ENCODE measurements at places on chromosomes 4 and X. TPM values are rescaled to one million over a fixed set of nuclear protein-coding genes. Genes with fewer than 3 reads are reported as not detected.

Gene LPAR4
- 14.9 TPM for total RNA-seq

Gene YY2
- 1.6 TPM for total RNA-seq

Gene SHISA3
- total RNA-seq: 6.6 TPM

Gene TSPYL2
- total RNA-seq: 13.4 TPM

Gene RXFP1
- total RNA-seq: 0.63 TPM

Gene CPE
- total RNA-seq: 18.5 TPM

Gene DUSP9
- 3.9 TPM for total RNA-seq

Gene ING2
- total RNA-seq: 18.5 TPM

Gene MID2
- 2.1 TPM for total RNA-seq

Gene NUDT10
- total RNA-seq: 35.5 TPM

Gene OPN1MW
- total RNA-seq: not detected

Gene GPR34
- not detected for total RNA-seq

Gene MAGEA12
- total RNA-seq: 0.27 TPM

Gene VSIG1
- 1.7 TPM for total RNA-seq

Gene TEX13C
- 0.07 TPM for total RNA-seq

Gene SOD3
- total RNA-seq: 11.8 TPM

Gene PRR32
- total RNA-seq: not detected

Gene TMEM271
- total RNA-seq: 0.62 TPM

Gene LINC00632
- total RNA-seq: 23.5 TPM

Gene ADRA2C
- total RNA-seq: 16.3 TPM

Gene ADGRL3
- total RNA-seq: 15.2 TPM

Gene CEP44
- total RNA-seq: 20.4 TPM

Gene ZFP92
- 0.52 TPM for total RNA-seq

Gene PLK4
- 37.3 TPM for total RNA-seq

Data from GM23338 (cell line).